ENCODE measurements at places on chromosomes 4 and X. TPM values are rescaled to one million over a fixed set of nuclear protein-coding genes. Genes with fewer than 3 reads are reported as not detected.

GRCh38 chr4:89755220-89755619 is 81.7 kb downstream of the SNCA start:
- H3K36me3 ChIP-seq = no peaks in the 10 kb centered on the region
- H3K4me1 ChIP-seq = peaks cover 9% of the 10 kb centered on the region
- DNase-seq = no peak
- H3K27ac ChIP-seq = no peak overlapping the region
- H3K4me3 ChIP-seq = no peak overlapping the region

The RASSF6 gene
- not detected for total RNA-seq

GRCh38 chrX:110125446-110126162 is 122.7 kb downstream of the TMEM164 start:
- H3K4me3 ChIP-seq = no peak overlapping the region
- H3K27ac ChIP-seq = no peak overlapping the region
- H3K27me3 ChIP-seq = no peaks in the 10 kb centered on the region
- H3K36me3 ChIP-seq = no peaks in the 10 kb centered on the region
- H3K4me1 ChIP-seq = no peaks in the 10 kb centered on the region

- no peak for DNase-seq
- H3K4me1 ChIP-seq = no peaks in the 10 kb centered on the region
- no peak overlapping the region for H3K27ac ChIP-seq
- no peak overlapping the region for H3K4me3 ChIP-seq
- H3K36me3 ChIP-seq = no peaks in the 10 kb centered on the region
- H3K27me3 ChIP-seq = no peaks in the 10 kb centered on the region
These were observed 179.6 kb downstream of the SHROOM3 start for GRCh38 chr4:76614589-76614988.

DNA sequence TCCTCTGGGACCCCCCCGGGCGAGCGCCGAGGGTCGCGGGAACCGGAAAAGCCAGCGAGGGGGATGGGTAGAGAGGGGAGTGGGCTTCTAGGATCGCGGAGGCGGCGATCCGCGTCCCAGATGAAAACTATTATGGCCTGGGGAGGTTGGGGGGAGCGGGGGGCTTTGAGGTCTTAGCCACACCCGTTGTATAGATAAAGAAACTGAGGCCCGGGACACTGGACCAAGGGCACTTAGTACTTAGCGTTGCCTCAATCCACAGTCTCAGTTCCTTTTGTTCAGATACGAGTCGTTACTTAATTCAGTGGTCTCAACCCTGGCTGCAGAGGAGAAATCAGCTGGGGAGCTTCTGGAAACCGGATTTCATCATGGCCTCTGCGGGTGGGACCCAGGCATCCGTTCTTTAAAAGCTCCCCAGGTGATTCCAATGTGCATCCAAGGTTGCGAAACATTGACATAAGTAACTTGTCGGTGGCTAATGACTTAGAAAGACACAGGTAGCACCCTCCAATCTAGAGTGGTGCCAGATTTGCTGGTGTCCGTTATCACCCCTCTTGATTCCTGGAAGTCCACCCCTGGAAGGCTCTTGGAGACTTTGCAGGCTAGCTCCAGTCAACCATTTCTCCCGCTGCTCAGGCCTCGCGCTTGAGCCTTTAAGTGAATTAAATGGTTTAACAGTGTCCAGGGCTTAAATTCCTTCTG is 90.7 kb downstream of the GEMIN8 start:
- peak overlapping the region; percentile 54 for H3K4me3 ChIP-seq
- H3K36me3 ChIP-seq = no peaks in the 10 kb centered on the region
- H3K27me3 ChIP-seq = peaks cover 54% of the 10 kb centered on the region
- no peak for DNase-seq
- H3K27ac ChIP-seq = no peak overlapping the region
